Daoy (cell line): ENCODE measurements at places on chromosomes 12 and 14.

GRCh38 chr12:89138048-89138852 is 214.1 kb downstream of the DUSP6 start:
- peak; percentile 54 for DNase-seq

- DNase-seq = peak; percentile 25
Observed at GRCh38 chr12:108826807-108827721, 30.3 kb downstream of the SSH1 start.

GRCh38 chr12:96040305-96041133 is 5.1 kb upstream of the LTA4H start:
- no peak for DNase-seq

- no peak for DNase-seq
Observed at GRCh38 chr12:25352083-25352918, 101.6 kb upstream of the KRAS start.

DNA sequence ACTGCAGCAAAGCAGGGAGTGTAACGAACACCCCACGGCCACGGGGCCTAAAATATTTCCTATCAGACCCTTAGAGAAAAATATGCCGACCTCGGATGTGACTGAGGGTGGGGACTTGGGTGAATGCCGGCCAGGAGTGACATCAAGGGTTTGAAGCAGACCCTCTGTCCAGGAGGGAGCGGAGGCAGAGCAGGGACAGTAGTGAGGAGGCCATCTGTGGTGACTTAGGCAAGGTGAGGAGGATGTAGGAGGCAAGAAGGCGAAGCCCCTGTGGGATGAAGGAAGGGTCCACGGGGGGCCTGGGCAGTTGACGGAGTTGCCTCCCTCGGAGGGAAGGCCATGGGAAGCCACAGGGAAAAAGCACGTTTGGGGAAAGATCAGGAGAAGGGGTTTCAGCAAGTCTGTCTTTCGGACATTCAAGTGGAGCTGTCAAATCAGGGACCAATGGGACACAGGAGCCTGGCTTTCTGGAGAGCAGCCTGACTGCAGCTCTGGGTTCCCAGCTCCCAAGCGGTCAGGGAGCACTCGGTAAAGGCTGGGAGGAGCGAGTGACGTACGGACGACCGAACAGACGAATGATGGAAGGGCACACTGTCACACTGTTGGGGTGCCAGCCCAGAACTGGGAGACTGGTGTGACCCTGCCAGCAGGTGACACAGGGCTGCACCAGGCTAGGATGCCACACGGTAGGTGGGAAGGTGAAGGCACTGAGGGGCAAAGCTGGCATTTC is 74.3 kb downstream of the MOK start:
- DNase-seq = no peak

GRCh38 chr14:101022916-101023435 is 119.5 kb upstream of the RTL1 start:
- no peak for DNase-seq

- no peak for DNase-seq
Observed at GRCh38 chr14:97688631-97689336, 891.6 kb downstream of the VRK1 start.

DNA sequence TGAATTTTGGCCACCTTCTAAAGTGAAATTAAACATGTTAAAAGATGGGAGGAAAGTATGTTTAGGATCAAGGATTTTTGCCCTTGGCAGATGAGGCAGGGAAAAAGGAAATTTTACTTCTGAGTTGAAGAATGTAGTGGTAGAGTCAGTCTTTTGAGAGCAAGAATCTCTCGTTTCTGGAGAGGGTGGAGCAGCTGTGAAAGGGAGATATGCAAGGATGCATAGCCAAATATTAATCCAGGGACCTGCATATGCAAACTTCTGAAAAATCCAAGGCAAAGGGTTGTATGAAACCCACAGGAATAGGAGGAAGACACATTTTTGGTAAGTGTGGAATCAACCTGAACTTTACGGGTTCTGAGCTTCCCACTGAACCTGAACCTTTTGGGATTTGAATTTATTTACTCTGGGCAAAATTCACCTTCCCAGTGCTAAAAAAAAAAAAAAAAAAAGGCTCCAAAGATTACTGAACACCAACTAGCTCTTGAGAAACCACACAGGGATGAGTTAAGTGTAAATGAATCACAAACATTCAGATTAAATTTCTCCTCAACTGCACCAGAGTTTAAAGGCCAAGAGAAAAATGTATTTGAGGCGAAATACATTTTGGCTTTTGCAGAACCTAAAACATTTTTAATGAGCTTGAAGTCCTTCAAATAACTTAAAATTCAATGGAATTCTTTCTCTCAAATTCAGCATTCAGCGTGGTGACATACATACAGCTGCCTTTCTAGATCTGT is 187.1 kb upstream of the CDKN3 start:
- DNase-seq = peak; percentile 45

- peak; percentile 77 for DNase-seq
Observed at GRCh38 chr14:36477266-36477665, 42.8 kb downstream of the NKX2-1 start.

DNA sequence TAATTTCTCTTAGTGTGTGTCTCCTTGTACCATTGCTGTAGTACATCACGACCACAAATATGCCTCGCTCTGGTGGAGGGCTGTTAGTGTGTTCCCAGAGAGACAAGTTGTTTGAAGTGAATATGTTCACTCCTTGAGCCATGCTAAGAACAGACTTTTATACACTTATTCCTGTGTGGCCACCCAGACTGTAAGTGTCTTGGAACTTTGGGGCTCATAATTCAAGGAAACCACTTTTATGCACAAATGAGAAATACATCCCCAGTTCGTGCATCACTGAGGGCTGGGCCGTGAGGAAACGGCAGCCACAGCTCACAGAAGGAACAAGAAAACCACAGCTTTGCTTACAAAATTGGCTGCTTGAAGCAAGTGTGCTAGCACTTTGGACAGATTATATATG is 362.2 kb upstream of the DDHD1 start:
- DNase-seq = no peak

DNA sequence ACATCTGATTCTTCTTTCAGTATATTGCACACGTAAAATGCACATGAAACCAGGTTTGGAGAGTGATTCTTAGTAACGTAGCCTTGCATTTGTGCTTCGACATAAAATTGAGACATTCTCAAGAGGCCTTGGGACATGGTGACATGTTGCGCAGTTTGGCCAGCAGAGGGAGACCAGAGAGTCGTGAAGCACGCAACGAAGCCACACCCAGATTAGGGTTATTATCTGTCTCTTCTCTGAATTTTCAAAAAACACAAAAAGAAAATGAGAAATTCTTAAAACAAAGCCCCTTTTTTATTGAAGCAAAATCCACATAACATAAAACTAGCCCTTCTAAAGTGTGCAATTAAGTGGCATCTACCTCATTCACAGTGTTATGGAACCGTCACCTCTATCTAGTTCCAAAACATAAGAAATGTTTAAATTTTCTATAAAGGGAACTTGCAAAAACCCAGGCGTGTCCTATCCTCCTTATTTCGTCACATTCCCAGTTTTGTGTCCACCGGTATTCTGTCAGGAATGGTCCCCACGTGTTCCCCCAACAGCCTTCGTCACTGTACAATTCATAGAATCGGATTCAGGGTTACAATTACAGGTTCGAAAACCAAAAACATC is 108.8 kb upstream of the ATF7IP start:
- DNase-seq = peak; percentile 85

- DNase-seq = no peak
Observed at GRCh38 chr14:89427426-89428172, 10.6 kb upstream of the FOXN3 start.

- peak; percentile 93 for DNase-seq
Observed at GRCh38 chr12:12839873-12840579, 26.9 kb downstream of the DDX47 start.

DNA sequence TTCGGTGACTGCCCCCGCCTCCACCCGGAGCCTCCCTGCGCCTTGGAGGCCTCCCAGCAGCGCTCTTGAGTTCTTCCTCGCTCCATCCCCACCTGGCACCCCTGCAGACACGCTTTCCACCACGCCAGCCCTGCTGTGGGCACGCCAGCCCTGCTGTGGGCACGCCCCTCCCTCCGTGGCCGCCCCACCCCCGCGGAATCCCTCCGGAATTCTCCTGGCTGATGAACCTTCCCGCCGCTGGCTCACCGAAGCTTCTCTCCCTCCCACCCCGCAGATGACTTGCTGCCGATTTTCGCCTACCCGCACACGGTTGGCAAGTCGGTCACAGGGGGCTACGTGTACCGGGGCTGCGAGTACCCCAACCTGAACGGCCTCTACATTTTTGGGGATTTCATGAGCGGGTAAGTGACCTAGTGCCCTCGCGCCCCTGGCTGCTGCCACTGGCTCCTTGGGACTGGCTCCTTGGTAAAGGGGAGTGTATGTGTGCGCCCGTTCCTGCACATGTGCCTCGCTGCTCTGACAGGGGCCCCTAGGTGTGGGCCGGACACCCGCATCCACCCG is 15.2 kb downstream of the HHIPL1 start:
- DNase-seq = no peak

DNA sequence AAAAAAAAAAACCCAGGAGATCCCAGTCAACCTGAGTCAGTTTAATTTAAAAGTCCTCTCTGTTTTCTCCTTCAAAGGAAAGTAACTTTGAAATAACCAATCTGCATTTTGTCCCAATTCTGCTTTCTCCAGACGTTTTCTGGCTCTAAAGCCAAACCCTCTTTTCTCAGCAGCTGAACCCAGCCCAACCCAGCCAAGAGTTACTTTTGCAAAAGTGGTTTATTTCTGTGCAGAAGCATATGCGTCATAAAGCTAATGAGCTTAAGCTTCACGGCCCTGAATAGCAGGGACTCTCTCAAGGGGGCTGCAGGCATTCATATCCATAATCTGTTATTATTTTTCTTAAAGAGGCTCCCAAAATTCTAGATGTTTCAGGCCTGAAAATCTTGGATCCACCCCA is 176.6 kb downstream of the GALC start:
- no peak for DNase-seq

DNA sequence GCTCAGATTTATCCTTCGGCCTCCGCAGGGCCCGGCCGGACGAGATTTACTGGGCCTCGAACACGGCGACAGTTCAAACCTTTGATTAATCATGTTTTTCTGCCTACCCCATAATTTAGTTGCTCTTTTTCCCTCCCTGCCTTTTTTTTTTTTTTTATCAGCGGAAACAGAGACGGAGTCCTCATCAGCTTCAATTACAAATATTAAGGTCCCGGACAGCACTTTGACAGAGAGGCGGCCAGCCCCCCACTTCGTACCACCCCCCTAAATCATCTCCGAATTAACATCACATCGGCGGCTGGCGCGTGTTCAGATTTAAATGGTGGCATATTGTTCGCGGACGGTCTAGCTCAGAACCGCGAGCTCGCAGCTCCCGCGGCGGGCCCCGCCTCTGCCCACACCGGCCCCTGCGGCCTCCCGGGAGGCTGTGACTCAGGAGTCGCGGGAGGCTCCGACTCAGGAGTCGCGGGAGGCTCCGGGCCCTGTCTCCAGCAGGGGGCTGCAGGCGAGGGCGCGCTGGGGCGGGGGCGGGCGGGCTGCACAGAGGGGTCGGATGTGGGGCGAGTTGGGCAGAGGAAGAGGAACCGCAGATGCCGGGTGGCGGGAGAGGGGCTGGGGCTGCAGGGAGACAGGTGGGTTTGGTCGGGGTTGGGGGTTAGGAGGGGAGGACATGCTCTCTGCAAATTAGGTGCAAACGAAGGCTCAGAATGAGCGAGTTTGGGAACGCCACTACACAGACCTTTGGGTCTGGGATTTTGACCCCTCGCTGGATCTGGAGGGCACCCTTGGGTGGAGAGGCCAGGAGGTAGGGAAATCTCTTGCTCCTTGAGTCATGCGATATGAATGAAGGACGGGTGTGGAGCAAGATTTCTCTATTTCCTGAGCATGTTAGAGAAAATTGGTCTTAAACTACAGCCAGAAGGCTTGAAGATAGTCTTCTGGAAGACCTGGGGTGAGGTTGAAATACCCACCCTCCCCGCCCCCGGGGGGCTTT is 19.6 kb upstream of the ATP5MC2 start:
- peak; percentile 85 for DNase-seq

DNA sequence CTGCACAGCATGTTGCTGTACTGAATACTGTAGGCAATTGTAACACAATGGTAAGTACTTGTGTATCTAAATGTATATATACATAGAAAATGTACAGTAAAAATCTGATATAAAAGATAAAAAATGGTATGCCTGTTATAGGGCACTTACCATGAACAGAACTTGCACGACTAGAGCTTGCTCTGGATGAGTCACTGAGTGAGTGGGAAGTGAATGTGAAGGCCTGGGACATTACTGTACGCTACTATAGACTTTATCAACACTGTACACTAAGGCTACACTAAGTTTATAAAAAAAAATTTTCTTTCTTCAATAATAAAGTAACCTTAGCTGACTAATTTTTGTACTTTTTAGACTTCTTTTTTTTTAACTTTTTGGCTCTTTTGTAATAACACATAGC is 24.2 kb upstream of the NEDD1 start:
- DNase-seq = peak; percentile 50

DNA sequence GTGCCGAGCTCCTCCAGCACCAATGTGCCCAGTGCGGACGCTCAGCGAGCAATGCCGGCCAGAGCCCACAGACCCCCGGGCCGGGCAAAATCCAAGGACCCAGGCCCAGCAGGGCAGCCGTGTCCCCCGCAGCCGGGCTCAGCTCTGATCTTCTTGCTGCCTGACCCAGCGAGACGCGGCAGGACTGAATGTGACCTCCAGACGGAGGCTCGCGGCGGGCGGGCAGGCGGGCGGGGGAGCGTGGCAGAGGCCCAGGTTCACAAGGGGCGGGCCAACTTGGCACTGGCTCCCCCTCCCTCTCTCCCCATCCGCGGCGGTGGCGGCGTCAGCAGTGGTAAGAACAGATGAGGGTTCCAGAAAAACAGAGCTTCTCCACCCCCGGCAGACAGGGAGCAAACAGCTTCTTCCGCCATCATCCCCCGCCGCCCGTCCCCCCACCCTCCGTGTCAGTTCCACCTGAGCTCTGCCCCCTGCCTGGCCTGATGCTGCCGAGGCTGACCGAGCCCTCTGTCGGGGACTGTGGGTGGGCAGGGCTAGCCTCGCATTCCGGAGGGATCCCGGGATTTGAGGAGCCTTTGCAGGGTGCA is 94.3 kb downstream of the RFLNA start:
- peak; percentile 95 for DNase-seq

- no peak for DNase-seq
Observed at GRCh38 chr14:24613747-24614146, 4.3 kb upstream of the GZMH start.

DNA sequence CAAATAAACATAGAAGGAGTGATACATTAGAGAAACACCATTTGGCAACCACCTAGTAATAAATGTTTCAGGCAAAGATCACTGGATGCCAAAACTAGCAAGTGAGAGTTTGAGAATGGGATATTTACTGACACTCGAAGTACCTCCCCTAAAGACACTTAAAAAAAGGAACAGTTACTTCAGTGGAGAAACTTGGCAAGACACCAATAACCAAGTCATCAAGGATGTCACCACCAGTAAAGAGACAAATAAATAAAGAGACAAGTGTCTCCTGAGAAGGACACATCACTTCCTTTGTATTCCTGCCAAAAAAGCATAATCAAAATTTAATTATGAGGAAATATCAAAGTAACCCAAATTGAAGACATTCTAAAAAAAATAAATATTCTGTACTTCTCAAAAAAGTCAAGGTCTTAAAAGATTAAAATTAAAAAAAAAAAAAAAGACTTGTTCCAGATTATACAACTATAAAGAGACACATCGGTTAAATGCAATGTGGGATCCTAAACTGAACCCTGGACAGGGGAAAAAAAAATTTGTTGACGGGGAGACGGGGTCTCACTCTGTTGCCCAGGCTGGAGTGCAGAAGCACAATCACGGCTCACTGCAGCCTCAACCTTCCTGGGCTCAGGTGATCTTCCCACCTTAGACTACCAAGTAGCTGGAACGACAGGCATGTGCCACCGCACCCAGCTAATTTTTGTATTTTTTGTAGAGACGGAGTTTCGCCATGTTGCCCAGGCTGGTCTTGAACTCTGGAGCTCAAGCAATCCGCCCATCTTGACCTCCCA is 26.4 kb downstream of the TM7SF3 start:
- DNase-seq = peak; percentile 11

- DNase-seq = no peak
Observed at GRCh38 chr14:74179856-74180255, 59.4 kb upstream of the VSX2 start.
